ENCODE measurements at places on chromosomes 2 and 18.

DNA sequence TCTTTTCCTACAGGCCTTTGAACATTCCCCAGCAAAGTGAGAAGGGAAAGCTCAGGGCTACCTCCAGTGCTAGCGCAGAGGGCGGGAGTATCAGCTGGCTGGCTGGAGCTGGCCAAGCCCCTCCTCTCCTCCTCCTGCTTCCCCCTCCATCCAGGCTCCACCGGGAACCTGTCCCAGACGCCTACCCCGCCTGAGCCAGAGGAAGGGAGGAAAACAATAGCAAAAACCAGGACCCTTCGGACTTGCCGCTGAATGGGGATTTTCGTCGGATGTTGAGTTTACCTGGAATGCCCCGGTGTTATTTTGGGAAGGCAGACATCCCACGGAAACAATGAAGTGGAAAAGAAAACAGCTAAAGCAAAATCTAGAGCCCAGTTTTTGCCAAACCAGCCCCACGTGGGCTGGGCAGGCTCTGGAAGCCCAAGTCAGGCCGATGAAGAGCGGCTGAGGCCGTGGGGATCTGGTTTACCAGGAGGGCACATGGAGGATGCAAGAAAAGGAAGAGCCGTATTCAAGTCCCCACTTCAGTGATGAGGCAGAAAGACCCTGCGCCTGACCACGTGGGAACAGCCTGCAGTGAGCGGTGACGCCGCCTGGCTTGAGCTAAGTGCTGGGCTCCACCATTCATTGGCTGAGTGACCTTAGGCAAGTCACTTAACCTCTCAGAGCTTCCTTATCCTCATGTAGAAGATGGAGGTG, 100.4 kb upstream of the LCLAT1 start:
- no peak for DNase-seq

DNA sequence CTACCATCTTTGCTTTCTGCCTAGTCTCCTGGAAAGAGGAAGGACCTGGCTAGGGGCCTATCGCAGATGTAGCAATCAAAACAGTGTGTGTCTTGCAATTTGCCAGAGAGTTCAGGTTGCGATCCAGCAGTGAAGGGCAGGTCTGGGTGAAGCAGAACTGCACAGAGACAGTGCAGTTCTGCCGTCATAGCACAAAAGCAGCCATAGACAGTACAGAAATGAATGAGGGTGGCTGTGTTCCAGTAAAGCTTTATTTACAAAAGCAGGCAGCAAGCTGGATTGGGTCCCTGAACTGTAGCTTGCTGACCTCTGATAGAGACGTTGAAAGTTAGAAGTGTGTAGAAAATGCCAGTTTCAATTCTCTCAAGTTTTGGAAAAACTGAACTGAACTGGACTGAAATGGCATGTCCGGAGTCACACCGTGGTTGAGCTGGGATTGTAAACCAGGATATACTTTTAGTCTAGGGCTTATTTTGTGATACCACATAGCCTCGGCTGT, 186.8 kb downstream of the LTBP1 start:
- no peak for DNase-seq

DNA sequence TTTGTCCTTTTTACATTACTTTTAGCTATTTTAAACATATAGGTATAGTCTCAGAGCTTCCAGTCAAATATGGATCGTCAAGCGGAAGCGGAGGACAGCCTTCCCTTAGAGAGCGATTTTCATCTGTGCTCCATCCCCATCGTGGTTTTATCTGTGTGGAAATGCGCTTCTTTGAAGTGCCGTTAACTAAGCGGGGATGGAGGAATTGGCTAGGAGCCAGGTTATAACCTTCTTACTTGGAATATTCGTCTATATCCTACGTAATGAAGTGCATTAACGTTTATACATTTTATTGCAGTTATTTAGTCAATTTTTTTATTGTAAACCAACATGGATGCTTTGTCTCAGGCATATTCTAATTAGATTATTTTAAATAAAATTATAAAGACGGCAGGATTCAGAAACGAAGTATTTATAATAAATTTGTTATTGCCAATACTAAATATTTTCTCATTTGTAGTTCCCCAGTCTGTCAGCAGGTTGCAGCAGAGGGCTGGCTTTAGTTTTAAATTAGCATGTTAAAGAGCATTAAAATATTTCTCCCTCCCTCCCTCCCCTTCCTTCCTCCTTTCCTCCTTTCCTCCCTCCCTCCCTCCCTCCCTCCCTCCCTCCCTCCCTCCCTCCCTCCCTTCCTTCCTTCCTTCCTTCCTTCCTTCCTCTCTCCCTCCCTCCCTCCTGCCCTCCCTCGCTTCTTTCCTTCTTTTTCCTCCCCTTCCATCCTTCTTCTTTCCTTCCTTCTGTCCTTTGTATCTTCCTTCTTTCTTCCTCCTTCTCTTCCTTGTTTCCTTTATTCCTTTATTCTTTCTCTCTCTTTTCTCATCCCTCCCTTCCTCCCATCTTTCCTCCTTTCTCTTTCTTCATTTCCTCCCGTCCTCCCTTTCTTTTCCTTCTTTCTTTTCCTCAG, 80.6 kb upstream of the DOCK10 start:
- no peak for DNase-seq

DNA sequence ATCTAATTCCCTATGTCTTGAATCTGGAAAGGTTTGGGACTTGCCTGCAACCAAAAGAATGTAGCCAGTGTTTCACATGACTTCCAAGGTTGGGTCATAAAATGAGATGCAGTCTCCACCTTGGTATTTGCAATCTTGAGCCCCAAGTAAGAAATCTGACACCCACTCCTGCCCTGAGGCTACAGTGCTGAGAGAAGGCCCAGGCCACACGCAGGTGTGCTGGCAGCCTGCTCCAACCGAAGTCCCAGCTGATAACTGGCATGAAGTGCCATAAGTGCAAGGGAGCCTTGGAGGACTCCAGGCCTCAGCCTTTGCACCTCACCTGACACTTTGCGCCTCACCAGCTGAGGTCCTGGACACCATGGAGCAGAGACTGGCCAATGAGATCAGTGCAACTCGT, 182.7 kb downstream of the ANAPC1 start:
- DNase-seq, result no peak

- no peak for DNase-seq
Observed at GRCh38 chr2:238515377-238515776, 88.7 kb downstream of the ASB1 start.

- no peak for DNase-seq
Observed at GRCh38 chr2:63189026-63189425, 138.4 kb downstream of the OTX1 start.

GRCh38 chr2:23385351-23385747, 370 bp downstream of the KLHL29 start:
- DNase-seq, result no peak

- DNase-seq, result no peak
Observed at GRCh38 chr2:9145752-9146430, 60.7 kb upstream of the ASAP2 start.

- DNase-seq, result no peak
Observed at GRCh38 chr18:26074246-26074645, 16.2 kb downstream of the SS18 start.

DNA sequence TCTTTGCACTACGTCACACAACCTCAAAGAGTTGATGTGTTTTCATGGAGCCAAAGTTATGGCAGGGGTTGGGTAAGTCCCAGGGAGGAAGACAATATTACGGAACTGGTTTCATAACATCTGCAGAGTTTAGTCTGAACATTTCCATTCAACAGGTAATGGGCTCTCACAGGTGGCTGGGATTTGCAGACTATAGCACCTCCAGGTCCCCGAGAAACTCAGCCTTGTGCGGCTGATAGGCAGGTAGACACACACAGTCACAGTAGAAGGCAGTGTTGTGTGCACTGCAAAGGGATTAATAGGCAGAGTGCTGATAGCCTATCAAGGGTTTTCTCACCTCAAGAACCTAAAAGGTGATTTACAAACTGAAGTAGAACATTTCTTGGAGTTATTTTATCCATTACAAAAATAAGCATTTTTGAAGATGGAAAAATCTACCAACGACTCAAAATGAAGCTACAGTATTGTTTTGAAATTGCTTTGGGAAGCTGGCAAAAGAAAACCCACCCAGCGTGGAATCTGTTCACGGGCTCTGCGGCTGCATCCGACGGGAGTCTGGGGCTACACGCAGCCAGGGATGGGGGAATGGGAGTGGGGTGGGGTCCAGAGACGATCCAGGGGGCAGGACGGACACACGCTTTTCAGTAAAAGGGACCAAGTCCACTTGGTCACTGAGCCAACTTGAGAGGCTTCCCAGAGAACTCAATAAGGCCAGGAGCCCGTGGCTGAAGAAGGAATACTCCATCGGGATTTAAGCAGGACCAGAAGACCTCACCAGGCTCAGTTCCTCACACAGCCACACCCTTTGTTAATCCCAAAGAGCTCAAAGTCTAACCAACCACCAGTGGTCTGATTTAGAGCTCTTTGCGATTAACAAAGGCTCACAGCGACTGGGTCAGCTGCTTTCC, 82.9 kb downstream of the CHRNA1 start:
- DNase-seq, result no peak

DNA sequence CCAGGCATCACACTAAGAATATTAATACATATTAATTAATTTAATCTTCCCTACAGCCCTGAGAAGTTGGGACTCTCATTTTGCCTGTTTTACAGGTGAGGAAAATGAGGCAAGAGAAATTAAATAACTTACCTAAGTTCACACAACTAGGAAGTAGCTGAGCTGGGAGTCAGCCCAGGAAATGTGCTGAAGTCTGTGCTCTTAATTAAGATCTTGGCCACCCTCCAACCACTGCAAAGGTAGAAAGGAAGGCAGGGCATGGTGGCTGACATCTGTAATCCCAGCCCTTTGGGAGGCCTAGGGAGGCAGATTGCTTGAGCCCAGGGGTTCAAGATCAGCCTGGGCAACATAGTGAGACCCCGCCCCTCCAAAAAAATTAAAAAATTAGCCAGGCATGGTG, 12.9 kb upstream of the MGAT4A start:
- no peak for DNase-seq

- no peak for DNase-seq
Observed at GRCh38 chr2:105736145-105736544, 8.6 kb upstream of the NCK2 start.

GRCh38 chr2:108253106-108253505, 13.3 kb downstream of the SULT1C3 start:
- no peak for DNase-seq

DNA sequence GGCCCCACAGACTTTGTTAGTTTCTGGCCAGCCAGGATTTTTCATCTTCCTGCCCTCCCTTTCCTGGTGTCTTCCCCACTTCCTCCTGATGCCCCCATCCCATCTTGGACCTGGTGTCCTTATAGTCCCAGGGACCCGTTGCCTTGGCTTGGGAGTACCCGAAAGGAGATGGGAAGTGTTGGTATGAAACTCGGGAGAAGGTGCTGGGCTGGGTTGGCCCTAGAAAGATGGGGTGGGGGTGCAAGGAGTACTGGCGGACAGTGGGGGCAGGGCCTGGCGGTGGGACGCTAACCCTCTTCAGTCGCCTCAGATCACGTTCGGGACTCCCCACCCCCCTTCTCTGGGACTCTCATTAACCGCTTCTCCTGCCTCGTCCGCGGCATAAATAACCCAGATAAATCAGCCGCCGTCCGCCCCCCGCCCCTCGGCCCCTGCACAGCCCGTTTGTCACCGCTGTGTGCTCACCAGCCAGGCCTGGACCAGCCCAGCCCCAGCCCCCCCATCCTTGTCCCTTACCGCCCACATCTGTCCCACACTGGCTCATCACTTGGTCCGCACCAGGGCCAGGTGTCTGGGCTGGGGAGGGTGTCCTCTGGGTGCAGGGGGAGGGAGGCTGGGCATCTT, 3.7 kb upstream of the ASIC4 start:
- DNase-seq, result no peak

DNA sequence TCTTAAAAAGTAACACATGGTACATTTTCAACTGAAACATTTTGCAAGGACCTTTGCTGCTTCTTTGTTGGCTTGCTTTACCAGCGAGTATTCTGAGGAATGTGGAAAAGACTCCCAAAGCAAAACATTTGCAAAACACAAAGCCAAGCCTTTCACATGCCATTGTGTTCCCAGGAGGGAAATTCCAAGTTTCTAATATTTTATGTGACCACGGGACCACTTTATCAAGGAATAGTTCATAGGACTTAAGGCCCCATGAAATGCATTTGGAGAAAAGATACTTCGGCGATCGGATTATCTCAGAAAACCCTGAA, 26.2 kb downstream of the CYP27C1 start:
- no peak for DNase-seq

DNA sequence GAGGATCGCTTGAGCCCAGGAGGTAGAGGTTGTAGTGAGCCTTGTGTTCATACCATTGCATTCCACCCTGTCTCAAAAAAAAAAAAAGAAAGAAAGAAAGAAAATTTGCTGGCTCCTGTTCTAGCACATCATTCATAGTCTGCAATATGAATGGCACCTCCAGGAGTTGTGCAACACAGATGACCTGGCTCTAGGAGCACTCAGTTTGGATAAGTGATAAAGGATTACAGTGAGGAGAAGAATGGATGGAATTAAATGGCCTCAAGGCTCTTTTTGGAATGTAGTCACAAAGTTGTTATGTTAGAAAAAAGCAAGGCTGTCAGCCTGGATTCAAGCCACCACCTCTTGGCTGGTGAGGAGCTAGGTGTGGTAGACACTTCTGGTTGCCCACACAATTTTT, 21.5 kb upstream of the SPRED2 start:
- no peak for DNase-seq

DNA sequence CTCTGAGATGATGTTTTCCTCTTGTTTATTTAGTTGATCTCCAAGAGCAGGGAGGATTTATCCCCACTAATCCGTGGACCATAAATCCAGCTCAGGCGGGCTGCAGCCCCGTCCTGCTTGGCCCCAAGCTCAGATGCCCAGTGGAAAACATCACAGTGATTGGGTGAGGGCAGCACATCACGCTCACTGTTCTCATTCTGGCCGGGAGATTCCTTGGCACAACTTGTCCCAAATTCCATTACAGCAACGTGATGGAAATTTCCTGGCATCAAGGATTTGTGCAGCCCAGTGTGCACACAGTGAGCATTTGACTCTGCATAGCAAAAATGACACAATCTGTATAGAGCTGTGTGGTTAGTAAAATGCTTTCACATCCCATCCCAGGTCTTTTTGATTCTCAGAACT, 96.8 kb downstream of the VAPA start:
- DNase-seq, result no peak

DNA sequence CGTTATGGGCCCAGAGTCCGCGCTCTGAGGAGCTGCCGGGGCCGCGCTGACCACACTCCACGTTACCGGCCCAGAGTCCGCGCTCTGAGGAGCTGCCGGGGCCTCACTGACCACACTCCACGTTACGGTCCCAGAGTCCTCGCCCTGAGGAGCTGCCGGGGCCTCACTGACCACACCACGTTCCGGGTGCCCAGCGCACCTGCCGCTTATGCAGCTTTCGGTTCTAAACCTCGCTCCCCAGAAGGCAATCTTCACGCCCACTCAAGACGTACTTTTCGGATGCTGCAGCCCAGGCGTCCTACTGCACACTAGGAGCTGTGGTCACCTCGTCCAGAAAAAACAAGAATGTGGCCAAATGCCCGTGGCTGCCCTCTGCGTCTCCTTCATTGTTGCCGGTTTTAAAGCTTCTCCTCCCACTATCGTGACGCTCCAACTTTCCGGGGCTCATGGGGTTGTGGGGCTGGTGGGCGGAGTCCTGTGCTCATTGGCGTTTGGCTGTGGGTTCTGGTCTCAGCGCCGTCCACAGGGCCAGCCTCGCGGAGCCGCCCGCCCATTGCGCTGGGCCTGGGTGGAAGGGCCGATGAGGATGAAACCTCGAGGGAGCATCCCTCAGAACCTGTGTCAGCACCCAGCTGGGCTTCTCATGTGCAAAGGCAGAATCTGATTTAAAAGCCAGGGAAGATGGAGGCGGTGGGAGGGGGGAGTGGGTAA, 11.9 kb downstream of the KCNG2 start:
- DNase-seq, result no peak
